ENCODE measurements at places on chromosomes 5 and 9.

- DNase-seq, result no peak
These were observed 61.6 kb downstream of the C9orf152 start for GRCh38 chr9:110146373-110146772.

- no peak for DNase-seq
These were observed 605.4 kb upstream of the CLINT1 start for GRCh38 chr5:158464383-158464782.

DNA sequence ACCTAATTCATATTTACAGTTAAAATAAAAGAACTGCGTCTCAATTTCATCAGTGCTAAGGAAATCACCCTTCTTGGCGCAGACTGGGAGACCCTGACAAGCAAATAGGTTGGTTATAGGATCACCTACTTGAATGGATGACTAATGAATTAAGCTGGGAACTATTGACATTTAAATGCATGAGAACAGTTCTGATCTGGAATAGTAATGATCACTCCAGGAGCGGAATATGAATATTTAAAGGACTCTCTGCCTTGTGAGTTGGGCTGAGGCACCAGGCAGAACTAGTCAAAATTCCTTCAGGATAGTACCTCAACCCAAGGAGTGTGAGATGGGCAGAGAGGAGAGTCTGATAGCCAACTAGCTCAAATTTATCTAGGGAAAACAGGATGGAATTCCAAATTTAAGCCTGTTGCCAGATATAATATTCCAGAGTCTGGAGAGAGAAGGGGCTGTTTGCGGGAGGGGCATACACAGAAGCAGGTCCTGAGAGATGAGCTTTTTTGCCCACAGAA is 364.4 kb downstream of the CSNK1G3 start:
- DNase-seq, result no peak

DNA sequence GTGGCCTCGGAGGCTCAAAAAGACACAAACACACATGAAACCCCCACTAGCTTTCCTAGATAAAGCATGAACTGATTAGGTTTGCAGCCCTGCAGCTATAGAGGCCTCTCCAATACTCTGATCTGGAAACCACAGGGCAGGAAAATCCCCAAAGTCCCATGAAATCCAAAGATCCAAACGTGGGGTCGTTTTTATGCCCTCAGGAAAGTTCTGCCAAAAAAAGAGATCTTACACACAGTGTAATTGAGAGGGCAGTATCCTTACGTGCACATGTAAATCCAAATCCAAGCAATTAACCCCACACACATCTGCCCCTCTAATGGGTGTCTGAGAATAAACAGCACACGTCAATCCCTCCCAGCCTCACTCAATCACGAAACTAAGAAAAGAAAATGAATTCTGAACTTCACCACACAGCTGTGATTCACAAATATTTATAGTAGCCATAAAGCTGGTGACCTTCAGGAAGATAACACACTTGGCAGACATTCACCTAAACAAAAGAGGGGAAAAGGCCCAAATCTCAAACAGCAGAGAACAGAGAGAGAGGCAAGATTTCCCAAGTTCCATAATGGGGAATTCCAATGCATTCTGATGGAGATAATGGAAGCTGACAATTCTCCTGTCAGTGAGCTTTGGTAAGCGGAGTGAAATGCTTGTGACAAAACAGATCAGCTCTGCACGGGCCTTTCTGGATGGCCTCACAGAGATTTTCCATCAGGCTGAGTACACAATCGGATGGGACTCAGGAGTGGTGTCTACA is 114.2 kb downstream of the SEMA5A start:
- DNase-seq, result no peak

DNA sequence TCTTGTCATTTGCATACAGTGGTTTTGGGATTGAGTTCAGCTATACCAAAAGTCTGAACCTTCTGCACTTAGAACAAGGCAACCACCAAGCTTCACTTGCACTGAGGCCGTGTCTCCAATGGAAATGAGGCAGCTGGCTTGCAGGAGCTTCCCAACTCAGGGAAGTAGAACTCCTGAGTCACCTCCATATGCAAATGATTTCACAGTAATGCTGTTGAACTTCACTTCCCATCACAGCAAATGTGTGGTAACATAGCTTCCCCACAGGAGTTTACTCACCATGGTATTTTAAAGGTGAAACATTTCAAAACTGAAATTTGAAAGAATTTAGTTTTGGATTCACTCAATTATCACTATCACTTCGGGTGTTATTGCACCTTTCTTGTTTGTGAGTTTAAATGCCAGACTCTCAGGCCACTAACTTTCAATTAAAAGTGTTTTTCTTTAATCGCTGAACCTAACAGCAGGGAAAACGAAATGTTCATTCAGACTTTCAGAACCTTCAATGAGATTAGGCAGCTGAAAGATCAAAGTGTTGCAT is 9.0 kb downstream of the CD274 start:
- DNase-seq, result no peak

DNA sequence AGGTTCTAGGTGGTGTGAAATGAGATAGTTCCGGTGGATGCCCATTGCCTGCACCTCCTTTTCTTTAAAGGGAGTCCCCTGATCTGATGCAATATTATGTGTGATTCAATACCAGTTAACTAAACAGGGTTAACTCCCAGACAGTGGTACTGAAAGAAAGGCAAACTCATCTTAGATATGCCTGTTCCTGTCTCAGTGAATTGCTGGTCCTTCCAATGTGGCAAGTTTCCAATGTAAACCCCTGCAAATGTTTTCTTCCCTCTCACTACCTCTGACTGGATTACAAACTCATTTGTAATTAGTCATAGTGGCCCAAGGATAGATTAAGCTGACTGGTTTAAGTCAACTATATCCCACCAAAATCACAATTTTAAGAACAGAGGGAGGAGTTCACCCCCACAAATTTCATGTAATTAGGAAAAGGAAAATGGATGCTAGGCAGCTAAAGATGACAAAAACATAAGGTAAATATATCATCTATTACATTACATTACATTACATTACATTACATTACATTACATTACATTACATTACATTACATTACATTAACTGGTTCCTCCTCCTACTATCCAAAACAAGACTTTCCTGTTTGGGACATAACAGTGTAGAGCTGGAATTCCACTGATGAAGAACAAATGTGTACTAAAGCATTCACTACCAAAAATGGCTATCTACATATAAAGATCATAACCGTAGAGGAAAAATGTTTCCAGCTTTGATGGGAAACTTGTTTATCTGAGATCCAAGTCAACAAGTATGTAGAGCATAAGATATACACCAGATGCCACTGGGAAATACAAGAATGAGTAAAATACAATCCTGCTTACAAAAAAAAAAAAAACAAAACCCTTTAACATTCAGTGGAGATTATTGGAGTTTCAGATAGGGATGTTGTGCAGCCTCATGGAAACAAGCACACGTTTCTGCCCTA is 121.5 kb upstream of the SNX2 start:
- no peak for DNase-seq

- no peak for DNase-seq
These were observed 86.3 kb upstream of the MELK start for GRCh38 chr9:36486329-36486932.

DNA sequence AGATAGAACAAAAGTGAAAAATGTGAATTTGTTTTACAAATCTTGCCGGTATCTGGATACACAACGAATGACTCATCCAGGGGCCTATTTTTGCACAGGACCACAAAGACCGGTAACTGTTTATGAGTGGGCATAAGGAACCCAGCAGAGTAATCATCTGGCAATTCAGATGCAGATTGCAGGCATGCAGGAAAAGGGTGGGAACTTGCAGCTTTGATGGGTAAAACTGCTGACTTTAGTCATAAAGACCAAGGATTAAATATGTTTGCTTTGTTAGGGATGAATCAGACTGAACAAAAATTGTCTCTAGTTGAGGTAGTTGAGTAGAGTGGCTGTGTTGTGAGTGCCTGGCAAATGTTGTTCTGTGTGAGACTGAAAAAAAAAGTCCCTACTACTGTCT is 309.6 kb upstream of the CCNH start:
- DNase-seq, result no peak

- no peak for DNase-seq
These were observed 208.8 kb downstream of the MRPS30 start for GRCh38 chr5:45017568-45017967.

DNA sequence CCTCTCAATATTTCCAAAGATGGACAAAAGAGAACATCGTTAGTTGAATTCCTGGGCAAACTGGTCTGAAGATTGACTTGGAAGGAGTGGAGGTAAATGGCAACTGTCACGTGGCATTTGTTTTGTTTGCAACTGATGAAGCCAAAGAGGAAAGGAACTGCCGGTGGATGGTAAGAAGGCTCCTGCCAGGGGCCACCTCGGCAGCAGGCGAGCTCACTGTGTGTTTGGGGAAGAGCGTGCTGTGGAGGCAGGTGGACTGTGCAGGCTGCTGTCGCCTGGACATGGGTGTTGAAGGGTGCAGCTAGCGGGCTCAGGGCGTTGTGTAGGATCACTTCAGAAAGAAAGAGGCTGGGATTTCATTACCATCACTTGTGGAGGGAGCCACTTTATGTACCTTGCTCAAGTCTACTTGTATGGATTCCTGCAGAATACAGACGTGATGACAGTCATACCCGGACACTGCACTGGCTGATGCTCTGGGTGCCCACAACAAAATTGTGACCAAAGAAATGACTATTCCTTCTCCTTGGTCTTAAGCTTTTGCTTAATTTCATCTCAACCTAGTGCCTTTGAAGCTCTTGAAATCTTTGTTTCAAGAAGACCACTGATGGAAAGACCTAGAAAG is 72.7 kb downstream of the MAP1B start:
- no peak for DNase-seq

GRCh38 chr5:179268399-179268952 is 76.8 kb downstream of the ADAMTS2 start:
- no peak for DNase-seq

GRCh38 chr5:111271885-111272284 is 47.7 kb downstream of the CAMK4 start:
- no peak for DNase-seq

GRCh38 chr9:70080481-70081119 is 37.0 kb downstream of the MAMDC2 start:
- DNase-seq, result no peak

DNA sequence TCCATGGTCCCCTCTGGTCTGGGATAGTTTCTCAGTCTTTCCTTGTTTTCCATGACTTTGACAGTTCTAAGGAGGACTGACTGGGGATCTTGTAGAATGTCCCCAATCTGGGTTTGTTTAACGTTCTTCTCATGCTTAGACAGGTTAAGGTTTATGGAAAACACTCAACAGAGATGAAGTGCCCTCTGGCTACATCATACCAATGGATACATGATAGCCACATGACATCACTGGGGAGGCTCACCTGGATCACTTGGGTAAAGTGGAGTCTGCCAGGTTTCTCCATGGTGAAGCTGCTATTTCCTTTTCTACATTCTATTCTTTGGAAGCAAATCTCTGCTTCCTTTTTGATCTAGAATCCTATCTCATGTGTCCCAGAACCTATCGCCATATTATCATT is 23.8 kb upstream of the ALDH1B1 start:
- no peak for DNase-seq

- no peak for DNase-seq
These were observed 93.8 kb downstream of the GABBR2 start for GRCh38 chr9:98614941-98615340.

DNA sequence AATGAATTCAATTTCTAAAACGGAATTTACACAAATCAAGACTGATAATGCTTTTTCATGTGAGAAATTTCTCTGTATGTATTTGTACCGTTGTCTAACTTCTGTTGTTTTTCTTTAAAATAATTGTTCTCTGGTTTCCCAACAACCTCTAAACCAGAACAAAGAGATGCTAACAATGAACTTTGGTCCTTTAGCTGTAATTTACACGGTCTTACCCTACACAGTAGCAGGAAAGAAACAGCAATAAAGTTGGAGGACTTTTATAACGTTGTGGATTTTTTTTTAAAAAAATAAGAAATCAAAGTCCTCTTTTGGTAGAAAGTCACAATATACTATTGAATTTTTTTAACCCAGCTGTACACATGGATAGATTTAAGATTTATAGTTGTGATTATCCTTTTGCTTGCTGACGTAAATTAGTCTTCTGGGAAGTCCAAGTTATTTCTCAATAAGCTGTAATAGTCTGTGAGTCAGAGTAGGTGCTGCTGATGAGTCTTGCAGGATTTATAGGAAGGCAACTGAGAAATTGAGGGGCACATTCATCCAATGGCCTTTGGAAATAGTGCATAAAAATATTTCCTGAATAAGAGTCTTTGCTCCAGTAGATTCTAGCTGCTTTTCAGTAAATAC is 76.8 kb upstream of the PCSK1 start:
- DNase-seq, result no peak

GRCh38 chr5:4189317-4189716 is 593.7 kb downstream of the IRX1 start:
- no peak for DNase-seq

GRCh38 chr9:106731910-106732309 is 131.1 kb upstream of the ZNF462 start:
- DNase-seq, result no peak

DNA sequence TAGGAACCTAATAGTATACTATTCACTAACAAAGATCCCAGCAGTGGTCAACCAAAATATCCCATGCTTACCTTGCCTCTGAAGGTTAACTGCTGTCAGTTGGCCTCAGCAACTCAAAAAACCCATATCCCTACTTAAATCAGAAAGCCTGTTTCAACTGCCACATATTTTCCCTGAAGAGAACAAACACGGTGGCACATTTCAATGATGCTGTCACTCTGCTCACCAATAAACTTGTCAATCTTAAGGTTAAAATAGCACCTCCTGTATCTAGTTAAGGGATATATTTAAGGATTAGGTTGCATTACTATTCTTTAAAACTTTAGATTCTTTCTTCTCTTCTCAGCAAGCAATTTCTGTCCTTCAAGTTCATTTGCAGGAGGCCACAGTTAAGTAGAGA is 986.9 kb downstream of the CDH18 start:
- DNase-seq, result no peak

GRCh38 chr9:36855448-36856315 is 178.4 kb downstream of the PAX5 start:
- DNase-seq, result no peak

- no peak for DNase-seq
These were observed 331.3 kb downstream of the NSG2 start for GRCh38 chr5:174376726-174377373.

All from right renal cortex interstitium (tissue), 3 donors.